ENCODE measurements at places on chromosomes 11 and 22. TPM values are rescaled to one million over a fixed set of nuclear protein-coding genes. Genes with fewer than 3 reads are reported as not detected.

CATSPERZ gene
- total RNA-seq, result not detected

MPZL2 gene
- total RNA-seq, result not detected

- no peak for DNase-seq
Observed at GRCh38 chr11:22633354-22633902, 7.8 kb upstream of the FANCF start.

GRCh38 chr11:125750629-125751028 lies 4.5 kb downstream of the PATE1 start:
- no peak for DNase-seq
